ENCODE measurements at places on chromosomes 2 and 18. TPM values are rescaled to one million over a fixed set of nuclear protein-coding genes. Genes with fewer than 3 reads are reported as not detected.

ST8SIA5 gene
- total RNA-seq, result 0.01 TPM

OTOF gene
- 0.13 TPM for total RNA-seq

CD8B2 gene
- total RNA-seq, result not detected

ANKRD30BL gene
- not detected for total RNA-seq

SH3RF3 gene
- 0.56 TPM for total RNA-seq

SGO2 gene
- total RNA-seq, result 12.3 TPM

FAHD2A gene
- total RNA-seq, result 30.3 TPM

HMSD gene
- 0.62 TPM for total RNA-seq

MERTK gene
- 2.2 TPM for total RNA-seq

INHBB gene
- total RNA-seq, result 23.3 TPM

DAW1 gene
- total RNA-seq, result 3.2 TPM

MDH1B gene
- 1.6 TPM for total RNA-seq

TTN gene
- total RNA-seq, result 0.01 TPM

SP140 gene
- 0.16 TPM for total RNA-seq

UGT1A9 gene
- total RNA-seq, result 4.9 TPM

PLGLB1 gene
- 0.53 TPM for total RNA-seq

CHRNG gene
- not detected for total RNA-seq

IL36G gene
- not detected for total RNA-seq

LYG2 gene
- total RNA-seq, result 0.18 TPM

Measured in A549 treated with Hydrocortisone at 1 μM for 4 hours (cell line).